ENCODE measurements at places on chromosomes 13 and 19. TPM values are rescaled to one million over a fixed set of nuclear protein-coding genes. Genes with fewer than 3 reads are reported as not detected.

DNA sequence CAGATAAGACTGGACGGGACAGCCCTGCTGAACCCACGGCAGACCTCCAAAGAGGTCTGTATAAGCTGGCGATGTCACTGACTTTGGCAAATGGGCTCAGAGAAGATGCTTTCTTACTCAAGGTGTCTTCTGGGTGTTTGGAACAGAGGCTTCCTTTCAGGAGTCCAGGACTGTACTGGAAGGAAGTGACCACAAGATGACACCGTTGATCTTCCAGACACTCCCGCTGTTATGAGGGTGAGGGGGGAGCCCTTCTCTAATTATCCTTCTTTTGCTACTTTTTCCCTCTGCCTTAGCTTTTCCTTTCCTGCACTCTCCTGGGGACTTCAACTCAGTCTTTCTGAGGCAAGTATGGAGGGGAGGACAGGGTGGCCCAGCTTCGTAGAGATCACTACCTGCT is 65.2 kb upstream of the ZNF599 start:
- no peak for DNase-seq

Gene ZNF587B
- polyA plus RNA-seq, result 2.3 TPM

GRCh38 chr13:54162069-54162468 is 1133.5 kb downstream of the OLFM4 start:
- DNase-seq, result no peak

GRCh38 chr19:7856109-7856591 is 18.0 kb downstream of the PRR36 start:
- no peak for DNase-seq

DNA sequence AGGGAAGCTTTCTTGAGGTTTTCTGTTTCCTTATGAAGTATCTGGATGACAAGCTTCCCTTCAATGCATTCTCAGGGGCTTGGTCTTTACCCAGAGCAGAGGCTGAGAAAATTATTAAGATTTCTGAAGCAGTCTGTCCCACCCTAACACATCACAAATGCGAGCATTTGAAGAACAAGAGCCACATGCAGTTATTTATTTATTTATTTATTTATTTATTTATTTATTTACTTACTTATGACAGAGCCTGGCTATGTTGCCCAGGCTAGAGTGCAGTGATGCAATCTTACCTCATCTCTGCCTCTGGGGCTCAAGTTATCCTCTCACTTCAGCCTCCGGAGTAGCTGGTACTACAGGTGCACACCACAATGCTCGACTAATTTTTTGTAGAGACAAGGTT is 38.4 kb downstream of the SPRYD7 start:
- no peak for DNase-seq
